ENCODE measurements at places on chromosomes 11 and 22.

DNA sequence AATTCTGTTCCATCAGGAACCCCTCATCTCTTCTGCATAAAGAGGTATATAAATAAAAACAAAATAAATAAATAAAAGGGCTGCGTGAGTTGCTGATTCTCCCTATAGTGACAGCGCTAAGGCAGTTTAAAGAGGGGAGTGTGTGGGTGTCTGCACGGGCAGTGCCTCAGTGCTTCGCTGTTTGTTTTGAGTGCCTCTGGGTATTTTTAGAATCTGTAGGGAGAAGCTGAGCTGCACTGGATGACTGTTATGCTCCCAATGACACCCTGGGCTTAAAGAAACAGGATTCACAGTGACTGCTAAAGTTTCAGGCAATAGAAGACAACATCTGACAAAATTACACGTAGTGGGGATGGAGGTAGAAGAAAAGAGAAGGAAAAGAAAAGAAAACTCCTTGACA is 38.8 kb downstream of the SLC1A2 start:
- no peak for DNase-seq

- no peak for DNase-seq
These were observed 34.9 kb upstream of the CD82 start for GRCh38 chr11:44530413-44531115.

- DNase-seq = no peak
These were observed 62.1 kb downstream of the FAT3 start for GRCh38 chr11:92286709-92287108.

- DNase-seq = no peak
These were observed 202.2 kb upstream of the SORL1-AS1 start for GRCh38 chr11:121654843-121655536.

GRCh38 chr22:40407021-40407761 is 36.8 kb downstream of the SGSM3 start:
- no peak for DNase-seq

DNA sequence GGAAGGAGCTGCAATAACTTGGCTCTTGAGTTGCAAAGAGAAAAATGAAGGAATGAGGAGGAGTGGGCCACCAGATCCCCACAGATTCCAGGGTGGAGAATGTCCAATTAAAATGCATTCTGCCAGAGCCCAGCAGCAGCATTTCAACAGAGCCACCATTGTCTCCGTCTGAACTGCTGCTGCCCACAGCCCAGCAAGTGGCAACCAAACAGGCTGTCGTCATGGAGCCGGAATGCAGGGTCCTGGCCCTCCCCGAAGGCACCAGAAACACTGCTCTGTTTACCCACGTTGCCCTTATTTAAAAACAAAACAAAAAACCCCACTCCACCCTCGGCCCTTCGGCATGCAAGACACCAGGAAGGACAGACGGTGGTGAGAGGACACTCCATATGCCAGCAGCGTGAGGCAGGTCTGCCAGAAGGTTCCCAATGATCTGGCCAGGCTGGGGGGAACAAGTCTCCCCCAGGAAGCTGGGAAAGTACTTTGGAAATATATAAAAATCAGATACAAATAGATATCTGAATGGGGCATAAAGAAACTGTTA is 32.5 kb downstream of the PLEKHA7 start:
- DNase-seq = peak; percentile 78

DNA sequence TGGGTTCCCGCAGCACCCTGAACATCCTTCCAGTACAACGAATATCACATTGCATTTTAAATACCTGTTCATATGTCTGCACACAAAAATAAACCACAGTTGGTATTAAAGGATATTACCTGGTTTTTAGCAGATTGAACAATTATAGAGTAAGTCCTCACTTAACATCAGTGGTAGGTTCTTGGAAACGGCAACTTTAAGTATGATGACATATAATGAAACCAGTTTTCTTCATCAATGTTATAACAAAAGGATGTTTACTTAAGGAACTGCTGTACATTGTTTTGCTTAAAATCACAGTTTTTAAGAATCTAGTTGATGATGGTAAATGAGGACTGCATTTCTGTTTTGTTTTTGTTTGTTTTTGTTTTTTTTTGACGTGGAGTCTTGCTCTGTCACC is 28.0 kb downstream of the TRIM66 start:
- no peak for DNase-seq

DNA sequence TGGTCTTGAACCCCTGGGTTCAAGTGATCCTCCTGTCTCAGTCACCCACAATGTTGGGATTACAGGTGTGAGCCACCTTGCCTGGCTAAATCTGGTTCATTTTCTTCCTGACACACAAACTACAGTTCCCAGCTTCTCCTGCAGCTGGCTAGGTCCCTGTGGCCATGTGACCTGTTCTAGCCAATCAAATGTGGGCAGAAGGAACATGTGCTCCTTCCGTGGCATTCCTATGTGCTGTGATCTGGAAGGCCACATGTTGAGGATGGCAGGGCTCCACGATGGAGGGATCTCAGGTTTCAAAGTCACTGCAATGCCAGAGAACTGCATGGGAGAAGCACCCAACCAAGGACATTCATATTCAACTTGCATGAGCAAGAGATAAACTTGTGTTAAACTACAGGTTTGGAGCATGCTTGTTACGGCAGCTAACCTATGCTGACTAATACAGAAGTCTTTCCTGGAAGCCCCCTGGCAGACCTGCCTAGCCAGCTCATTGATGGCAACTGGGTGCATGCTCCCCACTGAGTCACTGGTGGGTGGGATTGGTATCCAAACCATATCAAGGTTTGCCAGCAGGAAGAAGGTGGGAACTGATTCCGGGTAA is 86.0 kb downstream of the RPS6KA4 start:
- no peak for DNase-seq

DNA sequence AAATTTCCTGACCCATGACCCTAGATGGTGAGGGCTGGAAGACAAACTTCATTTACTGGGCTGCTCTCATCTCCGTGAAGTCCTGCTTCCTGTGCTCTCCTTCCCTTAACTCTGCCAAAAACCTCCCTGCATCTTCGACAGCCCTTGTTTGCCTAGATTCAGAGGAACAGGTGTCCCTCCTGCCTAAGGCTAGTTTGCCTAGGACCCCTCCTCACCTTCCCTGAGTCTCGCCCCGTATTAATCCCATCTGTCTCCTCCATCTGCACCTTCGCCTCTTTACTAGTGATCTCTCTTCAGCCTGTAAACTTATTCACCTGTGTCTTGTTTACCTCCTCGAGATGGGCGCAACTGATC is 33.1 kb downstream of the EIF3F start:
- DNase-seq = no peak

DNA sequence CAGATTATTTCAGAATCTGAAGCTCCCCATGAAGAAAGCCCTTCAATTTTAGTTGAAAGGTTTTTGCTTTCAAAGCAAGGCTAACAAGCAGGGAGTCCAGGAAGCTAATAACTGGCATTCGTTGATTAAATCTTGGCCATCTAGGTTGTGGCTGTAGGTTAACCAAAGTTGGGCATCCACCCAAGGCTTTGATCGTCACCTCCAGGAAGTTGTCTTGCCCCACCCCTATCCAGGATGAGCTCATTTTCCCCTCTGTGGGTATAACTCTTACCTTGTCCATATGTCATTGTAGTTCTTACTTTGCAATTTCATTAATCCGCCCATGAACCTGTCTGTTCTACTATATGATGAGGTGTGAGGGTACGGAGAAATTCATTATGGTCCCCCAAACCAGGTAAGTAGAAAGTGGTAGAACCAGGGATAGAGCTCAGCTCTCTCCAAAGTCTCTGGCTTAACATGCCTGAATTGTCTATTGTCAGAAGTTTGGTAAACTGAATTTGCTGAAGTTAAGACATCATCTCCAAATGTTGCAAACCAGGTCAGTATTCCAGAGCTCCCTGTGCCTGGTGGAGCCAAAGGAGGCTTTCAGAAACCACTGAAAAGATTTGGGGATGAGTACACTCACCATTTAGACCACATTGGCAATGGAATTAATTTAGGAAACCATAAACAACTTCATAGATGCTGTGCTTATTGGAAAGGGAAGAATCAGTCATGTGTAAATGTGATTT is 97.1 kb downstream of the CD44 start:
- DNase-seq = no peak
